ENCODE measurements at places on chromosomes 12 and 14.

- H3K36me3 ChIP-seq = no peaks in the 10 kb centered on the region
- no peak overlapping the region for H3K27ac ChIP-seq
- H3K27me3 ChIP-seq = no peaks in the 10 kb centered on the region
- DNase-seq = no peak
Measured at GRCh38 chr12:76462668-76463224, 96.8 kb downstream of the OSBPL8 start.

- H3K36me3 ChIP-seq = no peaks in the 10 kb centered on the region
- no peak overlapping the region for H3K27ac ChIP-seq
- H3K4me3 ChIP-seq = no peak overlapping the region
- no peaks in the 10 kb centered on the region for H3K27me3 ChIP-seq
- H3K4me1 ChIP-seq = no peaks in the 10 kb centered on the region
Measured at GRCh38 chr12:56932867-56933266, 1.3 kb downstream of the SDR9C7 start.

DNA sequence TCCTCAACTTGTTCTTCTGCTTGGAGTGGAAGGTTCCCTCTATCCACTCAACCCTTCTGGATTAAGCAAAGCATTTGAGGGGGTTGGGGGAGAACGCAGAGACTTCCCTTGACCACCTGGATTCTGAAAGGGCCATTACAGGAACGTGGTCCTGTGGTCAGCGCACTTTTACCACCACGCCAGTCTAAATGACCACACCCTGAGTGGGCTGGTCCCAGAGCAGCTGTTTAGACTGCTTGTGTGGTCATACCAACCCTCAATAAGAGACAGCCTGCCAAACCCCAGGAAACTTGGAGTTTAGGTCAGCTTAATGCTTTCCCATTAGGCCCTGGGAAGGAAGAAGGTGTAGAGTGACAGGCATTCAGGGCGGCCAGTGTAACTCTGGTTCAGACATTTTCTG lies 165.5 kb upstream of the ATP2B1 start:
- H3K27ac ChIP-seq = no peak overlapping the region
- H3K36me3 ChIP-seq = no peaks in the 10 kb centered on the region
- no peaks in the 10 kb centered on the region for H3K27me3 ChIP-seq
- no peak overlapping the region for H3K4me3 ChIP-seq
- no peak for DNase-seq

- H3K36me3 ChIP-seq = no peaks in the 10 kb centered on the region
- no peak overlapping the region for H3K27ac ChIP-seq
- H3K27me3 ChIP-seq = no peaks in the 10 kb centered on the region
- no peak for DNase-seq
- H3K4me1 ChIP-seq = no peaks in the 10 kb centered on the region
- no peak overlapping the region for H3K4me3 ChIP-seq
Measured at GRCh38 chr12:116744766-116745165, 6.7 kb downstream of the RNFT2 start.

GRCh38 chr14:45553981-45554380 lies 301.0 kb upstream of the MIS18BP1 start:
- H3K36me3 ChIP-seq = no peaks in the 10 kb centered on the region
- no peak overlapping the region for H3K27ac ChIP-seq
- no peak overlapping the region for H3K4me3 ChIP-seq
- no peaks in the 10 kb centered on the region for H3K4me1 ChIP-seq
- DNase-seq = no peak

GRCh38 chr12:122978507-122978955 lies 1.9 kb upstream of the ARL6IP4 start:
- peaks cover 8% of the 10 kb centered on the region for H3K36me3 ChIP-seq
- no peaks in the 10 kb centered on the region for H3K27me3 ChIP-seq
- no peak overlapping the region for H3K27ac ChIP-seq
- H3K4me1 ChIP-seq = peaks cover 4% of the 10 kb centered on the region
- H3K4me3 ChIP-seq = no peak overlapping the region
- DNase-seq = no peak

DNA sequence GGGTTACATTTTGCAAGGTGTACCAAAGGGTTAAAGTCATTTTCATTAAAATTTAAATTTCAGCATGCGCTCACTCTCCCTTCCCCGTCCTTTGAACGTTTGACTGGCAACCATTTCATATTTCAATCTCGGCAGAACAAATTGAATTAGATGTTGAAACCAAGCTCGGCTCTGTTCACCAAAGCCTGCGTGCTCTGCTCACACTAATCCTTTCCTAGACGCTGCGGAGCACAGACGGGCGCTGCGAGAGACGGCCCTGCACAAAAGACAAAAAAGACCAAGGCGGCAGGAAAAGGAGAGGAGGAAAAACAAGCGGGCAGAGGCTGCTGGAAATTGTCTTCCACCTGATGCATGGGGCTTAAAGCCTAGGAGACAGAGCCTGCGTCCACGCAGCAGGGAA lies 149.3 kb downstream of the RBM19 start:
- H3K4me1 ChIP-seq = no peaks in the 10 kb centered on the region
- no peaks in the 10 kb centered on the region for H3K27me3 ChIP-seq
- no peaks in the 10 kb centered on the region for H3K36me3 ChIP-seq
- DNase-seq = no peak
- H3K4me3 ChIP-seq = no peak overlapping the region

GRCh38 chr12:130145731-130146130 lies 16.5 kb upstream of the FZD10 start:
- no peaks in the 10 kb centered on the region for H3K4me1 ChIP-seq
- H3K36me3 ChIP-seq = no peaks in the 10 kb centered on the region
- no peak for DNase-seq
- H3K27ac ChIP-seq = no peak overlapping the region

GRCh38 chr12:121238604-121239350 lies 28.8 kb downstream of the P2RX4 start:
- H3K27ac ChIP-seq = no peak overlapping the region
- H3K27me3 ChIP-seq = no peaks in the 10 kb centered on the region
- DNase-seq = no peak
- peaks cover 23% of the 10 kb centered on the region for H3K36me3 ChIP-seq

DNA sequence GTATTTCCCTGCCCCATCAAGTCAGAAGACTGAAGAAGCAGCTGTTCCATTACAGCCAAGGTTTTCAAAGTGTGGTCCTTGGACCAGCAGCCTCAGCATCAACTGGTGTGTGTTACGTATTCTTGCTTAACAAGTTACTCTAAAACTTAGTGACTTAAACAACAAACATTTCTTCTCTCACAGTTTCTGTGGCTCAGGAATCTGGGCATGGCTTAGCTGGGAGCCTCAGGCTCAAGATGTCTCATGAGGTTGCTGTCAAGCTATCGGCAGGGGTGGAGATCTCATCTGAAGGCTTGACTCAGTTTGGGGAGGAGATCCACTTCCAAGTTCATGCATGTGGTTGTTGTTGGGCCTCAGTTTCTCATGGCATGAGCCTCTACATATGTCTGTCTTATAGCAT lies 174.5 kb downstream of the KTN1 start:
- no peak overlapping the region for H3K4me3 ChIP-seq
- H3K36me3 ChIP-seq = no peaks in the 10 kb centered on the region
- H3K27me3 ChIP-seq = no peaks in the 10 kb centered on the region
- H3K27ac ChIP-seq = no peak overlapping the region
- no peak for DNase-seq
- H3K4me1 ChIP-seq = peaks cover 3% of the 10 kb centered on the region

GRCh38 chr14:70642303-70643235 lies 853 bp downstream of the TTC9 start:
- peaks cover 3% of the 10 kb centered on the region for H3K4me1 ChIP-seq
- H3K27me3 ChIP-seq = no peaks in the 10 kb centered on the region
- H3K36me3 ChIP-seq = no peaks in the 10 kb centered on the region
- no peak overlapping the region for H3K27ac ChIP-seq
- no peak for DNase-seq
- peak overlapping the region; percentile 45 for H3K4me3 ChIP-seq

- no peak for DNase-seq
- no peaks in the 10 kb centered on the region for H3K27me3 ChIP-seq
- H3K36me3 ChIP-seq = no peaks in the 10 kb centered on the region
- no peak overlapping the region for H3K27ac ChIP-seq
- no peaks in the 10 kb centered on the region for H3K4me1 ChIP-seq
Measured at GRCh38 chr14:72049462-72049861, 117.2 kb downstream of the RGS6 start.

DNA sequence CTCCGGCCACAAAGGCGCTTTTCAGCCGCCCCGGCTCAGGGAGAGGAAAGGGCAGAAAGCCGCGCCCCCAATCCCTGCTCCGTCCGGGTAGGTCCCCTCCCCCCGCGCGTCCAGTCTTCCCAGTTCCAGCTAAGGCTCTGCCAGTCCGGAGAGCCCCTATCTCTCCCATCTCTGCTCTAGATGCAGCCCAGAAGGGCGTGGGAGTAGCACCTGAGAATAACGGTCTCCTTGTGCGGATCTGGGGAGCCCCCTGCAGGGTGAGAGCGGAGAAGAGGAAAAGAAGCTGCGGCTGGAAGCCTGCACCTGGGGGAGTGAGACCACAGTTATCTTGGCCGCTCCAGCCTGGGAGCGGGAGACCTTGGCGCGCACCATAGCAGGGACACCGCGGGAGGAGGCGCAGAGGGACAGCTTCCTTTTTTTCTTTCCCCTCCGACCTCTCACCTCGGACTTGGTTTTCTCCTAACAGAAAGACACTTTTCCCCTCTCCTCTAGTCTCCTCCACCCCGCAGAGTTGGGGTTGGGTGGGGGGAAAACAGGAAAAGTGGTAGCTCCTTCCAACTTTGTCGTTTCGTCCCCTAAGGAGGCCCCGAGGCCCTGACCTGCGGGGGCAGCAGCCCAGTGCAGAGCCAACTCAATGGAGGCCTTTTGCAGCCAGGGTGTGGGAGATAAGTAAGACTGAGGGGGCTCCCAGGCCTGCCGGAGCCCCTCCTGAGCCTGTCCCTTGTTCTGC lies 2.4 kb downstream of the DHH start:
- no peaks in the 10 kb centered on the region for H3K36me3 ChIP-seq
- peak overlapping the region; percentile 18 for H3K4me3 ChIP-seq
- DNase-seq = no peak
- no peak overlapping the region for H3K27ac ChIP-seq
- H3K4me1 ChIP-seq = peaks cover 14% of the 10 kb centered on the region

DNA sequence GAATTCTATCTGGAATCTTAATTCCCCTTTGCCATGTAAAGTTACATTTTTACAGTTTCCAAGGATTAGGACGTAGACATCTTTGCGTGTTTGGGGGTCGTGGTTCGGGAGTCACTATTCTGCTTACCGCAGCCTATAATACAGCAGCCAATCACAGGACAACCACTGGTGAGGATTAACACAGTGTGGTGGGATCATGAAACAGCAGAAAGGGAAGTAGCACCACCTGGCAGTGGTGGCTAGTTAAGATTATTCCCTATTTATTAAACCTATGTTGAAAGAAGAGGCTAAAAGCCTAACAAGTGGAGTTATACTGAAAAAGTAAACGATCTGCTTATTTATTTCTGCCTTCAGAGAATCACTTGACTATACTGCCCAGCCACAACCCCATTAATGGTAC lies 71.7 kb downstream of the IPO8 start:
- no peaks in the 10 kb centered on the region for H3K36me3 ChIP-seq
- no peaks in the 10 kb centered on the region for H3K27me3 ChIP-seq
- no peak overlapping the region for H3K4me3 ChIP-seq
- H3K4me1 ChIP-seq = peaks cover 2% of the 10 kb centered on the region
- no peak for DNase-seq
- no peak overlapping the region for H3K27ac ChIP-seq

DNA sequence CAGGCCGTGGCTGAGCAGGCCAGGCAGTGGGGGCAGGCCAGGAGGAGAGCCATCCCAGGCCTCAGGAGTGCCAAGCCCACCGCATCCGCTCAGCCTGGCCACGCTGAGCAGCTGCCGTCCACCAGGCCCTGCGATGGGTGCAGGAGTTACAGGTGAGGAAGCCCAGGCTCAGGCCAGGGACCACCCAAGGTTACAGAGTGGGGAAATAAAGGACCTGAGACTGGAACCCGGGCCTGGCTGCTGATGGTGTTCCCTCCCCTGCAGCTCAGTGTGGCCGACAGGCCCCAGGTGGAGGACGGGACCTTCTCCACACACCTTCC lies 49.0 kb upstream of the DIO3 start:
- H3K4me1 ChIP-seq = peaks cover 3% of the 10 kb centered on the region
- no peak for DNase-seq
- H3K4me3 ChIP-seq = no peak overlapping the region
- H3K27ac ChIP-seq = no peak overlapping the region
- H3K27me3 ChIP-seq = no peaks in the 10 kb centered on the region

- DNase-seq = no peak
- no peaks in the 10 kb centered on the region for H3K4me1 ChIP-seq
Measured at GRCh38 chr14:52029881-52030280, 39.0 kb downstream of the NID2 start.

DNA sequence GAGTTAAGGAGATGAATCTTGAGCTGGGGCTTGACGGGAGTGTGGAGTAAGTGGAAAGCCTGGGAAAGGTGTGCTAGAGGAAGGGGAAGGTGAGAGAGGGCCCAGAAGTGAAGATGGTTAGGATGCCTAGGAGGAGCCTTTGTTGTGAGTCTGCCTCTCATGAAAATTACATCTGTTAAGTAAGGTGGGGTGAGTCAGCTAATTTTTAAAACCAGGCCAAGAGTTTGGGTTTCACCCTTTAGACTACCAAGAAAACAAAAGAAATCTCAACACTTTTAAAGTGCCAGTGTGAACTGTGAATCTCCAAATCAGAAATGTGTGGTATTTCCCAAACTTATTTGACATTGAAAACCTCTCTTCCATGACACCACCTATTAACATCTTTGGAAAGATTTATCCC lies 185.2 kb downstream of the CRADD start:
- no peak for DNase-seq
- no peaks in the 10 kb centered on the region for H3K36me3 ChIP-seq
- H3K4me3 ChIP-seq = no peak overlapping the region
- H3K4me1 ChIP-seq = no peaks in the 10 kb centered on the region
- no peaks in the 10 kb centered on the region for H3K27me3 ChIP-seq
- H3K27ac ChIP-seq = no peak overlapping the region

- peak overlapping the region; percentile 96 for H3K27ac ChIP-seq
- peaks cover under 1% of the 10 kb centered on the region for H3K36me3 ChIP-seq
- DNase-seq = no peak
- peaks cover 3% of the 10 kb centered on the region for H3K4me1 ChIP-seq
- H3K27me3 ChIP-seq = no peaks in the 10 kb centered on the region
Measured at GRCh38 chr12:57085999-57086492, 2.9 kb upstream of the NAB2 start.

DNA sequence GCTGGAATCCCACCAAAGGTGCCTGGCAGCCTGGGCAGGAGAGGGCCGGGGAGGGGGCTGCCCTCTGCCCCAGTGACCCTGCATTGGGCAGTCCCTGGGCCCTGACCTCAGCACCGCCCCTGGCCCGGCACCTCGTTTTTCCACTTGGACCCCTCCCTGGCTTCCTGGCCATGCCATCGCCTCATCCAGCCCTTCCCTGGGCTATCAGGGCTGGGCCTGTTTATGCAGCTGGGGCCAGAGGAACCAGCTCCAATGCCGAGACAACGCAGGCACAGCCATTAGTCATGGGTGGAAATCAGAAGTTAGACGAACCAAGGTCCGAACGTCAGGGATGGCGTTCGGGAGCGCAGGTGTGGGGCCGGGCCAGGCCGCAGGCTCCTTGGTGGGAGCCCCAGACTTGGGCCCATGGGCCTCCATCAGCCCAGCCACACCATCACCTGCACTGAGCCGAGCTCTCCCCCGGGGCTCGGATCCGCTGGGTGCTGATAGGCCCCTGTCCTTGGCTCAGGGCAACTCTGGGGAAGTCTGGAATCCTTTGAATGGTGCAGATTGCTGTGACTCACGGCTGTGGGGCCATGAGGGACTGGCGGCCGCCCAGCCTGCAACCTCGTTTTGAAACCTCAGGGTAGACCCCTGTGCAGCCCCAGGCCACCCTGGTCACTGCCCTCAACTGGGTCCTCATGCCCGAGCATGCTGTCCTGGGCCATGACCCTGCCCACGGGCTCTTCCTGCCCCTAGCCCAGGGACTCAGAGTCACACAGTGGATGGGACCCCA lies 169.4 kb downstream of the KIF26A start:
- H3K27me3 ChIP-seq = no peaks in the 10 kb centered on the region
- no peak for DNase-seq
- no peaks in the 10 kb centered on the region for H3K36me3 ChIP-seq
- H3K27ac ChIP-seq = no peak overlapping the region
- no peak overlapping the region for H3K4me3 ChIP-seq
- no peaks in the 10 kb centered on the region for H3K4me1 ChIP-seq

All from liver (tissue), 10 donors.